ENCODE measurements at places on chromosomes 6 and 20.

DNA sequence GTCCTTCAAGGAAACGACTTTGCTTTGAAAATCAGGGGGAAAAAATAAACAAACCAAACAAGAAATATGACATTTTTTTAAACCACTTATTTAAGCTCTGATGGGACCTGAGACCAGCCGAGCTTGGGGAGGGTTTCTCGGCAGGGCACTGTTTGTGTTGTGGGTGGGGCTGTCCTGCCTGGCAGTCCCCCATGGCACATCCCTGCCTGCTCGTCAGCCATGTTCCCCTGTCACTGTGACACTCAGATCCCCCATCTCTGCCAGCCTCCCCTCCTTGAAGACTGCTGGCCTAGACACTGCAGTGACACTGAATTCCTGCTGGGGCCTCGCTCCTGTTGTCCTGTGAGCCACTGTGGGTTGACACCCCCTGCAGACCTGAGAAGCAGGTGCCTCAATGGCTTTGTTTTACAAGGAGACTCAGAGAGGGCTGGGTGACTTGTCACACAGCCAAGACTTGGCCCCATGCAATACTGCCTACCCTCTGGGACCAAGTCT is 95.1 kb upstream of the PTPN1 start:
- no peak for DNase-seq

DNA sequence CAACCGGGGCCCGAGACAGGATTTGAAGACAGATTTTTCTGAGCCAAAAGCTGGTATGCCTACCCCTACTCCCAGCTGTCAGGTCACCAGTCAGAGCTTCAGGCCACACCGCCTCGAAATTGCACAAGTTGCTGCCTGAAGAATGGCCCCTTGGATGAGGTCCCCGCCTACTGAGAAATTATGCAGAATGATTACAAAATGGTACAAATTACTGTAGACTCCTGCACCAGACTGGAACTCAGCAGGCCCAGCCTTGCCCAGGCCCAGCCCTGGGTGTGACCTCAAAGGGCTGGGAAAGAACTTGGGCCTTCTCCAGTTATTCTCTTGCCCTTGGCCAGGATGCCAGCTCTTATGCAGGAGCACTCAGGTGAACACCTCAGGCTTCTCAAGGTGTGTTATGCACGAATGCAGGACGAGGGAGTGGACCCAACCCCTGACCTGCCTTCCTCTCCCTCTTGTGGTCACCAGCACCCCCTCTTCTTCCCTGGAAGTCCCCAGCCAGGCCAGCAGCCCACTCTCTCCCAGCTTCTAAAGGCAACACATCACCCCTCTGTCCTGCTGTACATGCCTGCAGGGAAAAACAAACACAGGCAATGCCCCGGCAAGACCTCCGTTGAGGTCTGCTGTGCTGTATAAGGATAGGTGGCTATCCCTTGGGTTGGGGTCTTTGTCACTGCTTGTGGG is 88.7 kb upstream of the NAA20 start:
- no peak for DNase-seq

- no peak for DNase-seq
Measured at GRCh38 chr6:161949531-161949930, 675.7 kb upstream of the AGPAT4 start.

DNA sequence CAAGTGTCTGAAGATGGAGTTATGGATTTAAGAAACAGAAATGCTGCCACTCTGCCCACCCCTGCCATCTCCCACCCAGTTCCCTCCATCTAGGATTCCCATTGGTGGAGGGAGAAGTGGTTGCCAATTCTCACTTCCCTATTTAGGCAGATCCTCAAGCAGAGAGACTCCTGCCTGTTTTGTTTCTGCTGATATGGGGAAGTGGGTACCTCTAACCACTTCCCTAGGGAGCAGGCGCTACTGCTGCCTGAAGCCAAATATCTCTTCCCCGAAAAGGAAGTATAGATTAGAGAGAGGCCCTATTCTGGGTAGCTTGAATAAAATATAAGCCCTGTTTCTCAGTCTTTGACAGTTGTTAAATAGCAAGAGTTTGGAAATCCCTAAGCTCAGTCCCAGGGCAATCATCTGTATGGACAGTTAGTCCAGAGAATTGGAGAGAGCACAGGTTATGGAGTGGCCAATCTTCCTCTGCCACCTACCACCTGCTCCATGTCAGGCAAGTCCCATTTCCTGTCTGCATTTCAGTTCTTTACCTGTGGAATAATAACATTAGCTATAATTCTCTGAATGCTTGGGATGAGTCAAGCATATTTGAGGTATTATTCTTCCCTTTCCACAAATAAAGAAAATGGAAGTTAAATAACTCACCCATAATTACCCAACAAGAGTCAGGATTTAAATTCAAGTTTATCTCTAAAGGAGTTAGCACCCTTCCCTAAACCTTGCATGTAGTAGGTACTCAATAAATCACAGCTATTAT is 2.6 kb upstream of the ADGB start:
- no peak for DNase-seq

DNA sequence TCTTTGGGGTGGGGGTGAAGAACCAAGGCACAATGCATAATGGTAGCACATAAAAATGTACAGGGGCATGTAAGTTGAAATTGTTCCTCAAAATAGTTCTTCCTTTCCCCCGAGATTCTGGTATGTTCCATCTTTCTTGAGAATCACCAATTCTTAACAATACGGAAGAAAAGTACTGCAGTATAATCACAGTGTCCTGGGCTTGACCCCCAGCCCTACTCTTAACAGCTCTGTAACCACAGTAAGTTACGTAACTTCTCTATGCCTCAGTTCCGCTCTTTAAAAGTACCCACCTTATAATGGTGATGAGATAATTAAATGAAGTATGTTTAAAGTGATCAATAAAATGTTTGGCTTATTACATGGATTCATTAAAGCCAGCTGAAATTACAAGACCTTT is 104.5 kb downstream of the SMLR1 start:
- DNase-seq: no peak

DNA sequence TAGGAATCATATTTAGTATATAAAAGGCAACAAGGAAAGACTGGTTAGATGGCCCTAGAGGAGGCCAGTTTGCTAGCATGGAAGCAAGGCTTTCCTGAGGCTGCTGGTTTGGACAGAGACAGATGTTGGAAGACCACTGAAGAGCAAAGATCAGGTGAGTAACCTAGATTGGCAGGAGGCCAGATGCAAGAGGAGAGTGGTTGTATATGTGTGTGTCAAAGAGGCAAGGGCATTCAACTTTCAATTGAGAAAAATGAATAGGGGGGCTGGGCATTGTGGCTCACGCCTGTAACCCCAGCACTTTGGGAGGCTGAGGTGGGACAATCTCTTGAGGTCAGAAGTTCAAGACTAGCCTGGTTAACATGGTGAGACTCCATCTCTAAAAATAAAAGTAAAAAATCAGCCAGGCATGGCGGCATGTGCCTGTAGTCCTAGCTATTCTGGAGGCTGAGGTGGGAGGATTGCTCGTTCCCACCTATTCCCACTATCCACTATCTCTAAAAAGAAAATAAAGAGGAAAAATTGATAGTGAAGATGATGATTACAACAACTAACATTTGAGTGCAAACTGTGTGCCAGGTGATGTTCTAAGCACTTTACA is 79.8 kb downstream of the PRDM1 start:
- no peak for DNase-seq

DNA sequence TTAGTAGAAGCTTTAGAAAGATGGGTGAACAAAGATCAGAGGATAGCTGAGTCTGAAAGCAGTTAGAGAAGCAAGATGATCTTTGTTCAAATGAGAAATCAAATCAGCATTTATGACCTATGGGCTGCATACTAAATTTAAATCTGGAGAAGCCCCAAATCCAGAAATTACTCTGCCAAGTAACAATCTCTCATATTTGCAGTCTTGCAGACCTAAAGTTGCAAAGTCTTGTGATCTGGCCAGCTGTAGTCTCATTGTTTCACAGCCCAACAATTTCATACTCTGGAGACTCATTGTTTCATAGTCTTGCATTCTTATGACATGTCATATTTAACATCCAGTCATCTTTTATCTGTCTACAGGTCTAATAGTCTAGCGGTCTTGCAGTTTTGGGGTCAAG is 364.9 kb upstream of the RSPO3 start:
- DNase-seq: no peak

DNA sequence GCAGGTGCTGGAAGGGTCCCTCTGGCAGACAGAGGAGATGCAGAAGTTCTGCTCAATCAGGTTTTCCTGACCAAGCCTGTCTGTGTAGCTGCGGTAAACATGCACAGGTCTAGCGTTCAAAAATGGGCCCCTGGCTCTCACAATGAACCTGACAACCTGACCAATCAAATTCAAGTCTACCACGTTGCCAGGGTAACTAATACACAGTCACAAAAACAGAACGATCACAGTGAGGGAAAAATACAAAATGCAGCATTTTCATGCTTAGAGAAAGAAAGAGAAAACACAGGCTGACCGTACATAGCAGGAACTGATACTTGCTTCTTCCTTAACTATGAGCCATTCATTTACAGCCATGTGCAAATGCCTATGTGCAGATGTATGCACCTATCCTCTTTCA is 353.1 kb upstream of the TSHZ2 start:
- DNase-seq: no peak

GRCh38 chr6:89050697-89051096 is 29.9 kb upstream of the PNRC1 start:
- no peak for DNase-seq

GRCh38 chr6:28543651-28544610 is 18.2 kb downstream of the GPX5 start:
- no peak for DNase-seq

GRCh38 chr6:110629153-110629552 is 152.7 kb upstream of the SLC22A16 start:
- no peak for DNase-seq

Data from Panc1 (cell line).